Activated CD4-positive, alpha-beta T cell treated with anti-CD3 and anti-CD28 coated beads, Interleukin-2, Interleukin-4, amounts not matched to agents 100 ng/mL and 50 ng/mL, durations not matched to agents 16 hours and 8 hours (primary cell): ENCODE measurements at places on chromosomes 16 and 17.

DNA sequence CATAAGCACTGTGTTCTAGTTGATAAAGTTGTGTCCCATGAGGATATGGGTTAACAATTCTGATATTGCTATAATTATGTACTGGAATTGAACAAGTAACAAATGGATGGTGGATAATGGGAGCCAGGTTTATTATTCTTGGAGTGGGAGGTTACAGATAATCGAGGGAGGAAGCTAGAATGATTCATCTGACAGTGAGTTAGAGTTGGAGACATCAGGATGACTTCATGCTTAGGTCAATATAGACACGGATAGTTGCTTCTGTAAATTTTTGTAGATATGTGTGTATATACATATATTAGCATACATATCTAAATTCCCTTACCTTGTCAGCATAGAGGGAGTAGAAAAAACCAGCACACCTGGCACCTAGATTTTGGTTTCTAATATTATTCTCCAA is 293.4 kb downstream of the SHISA9 start:
- DNase-seq, result no peak

GRCh38 chr17:68289473-68289872 is 1.5 kb downstream of the SLC16A6 start:
- no peak for DNase-seq

DNA sequence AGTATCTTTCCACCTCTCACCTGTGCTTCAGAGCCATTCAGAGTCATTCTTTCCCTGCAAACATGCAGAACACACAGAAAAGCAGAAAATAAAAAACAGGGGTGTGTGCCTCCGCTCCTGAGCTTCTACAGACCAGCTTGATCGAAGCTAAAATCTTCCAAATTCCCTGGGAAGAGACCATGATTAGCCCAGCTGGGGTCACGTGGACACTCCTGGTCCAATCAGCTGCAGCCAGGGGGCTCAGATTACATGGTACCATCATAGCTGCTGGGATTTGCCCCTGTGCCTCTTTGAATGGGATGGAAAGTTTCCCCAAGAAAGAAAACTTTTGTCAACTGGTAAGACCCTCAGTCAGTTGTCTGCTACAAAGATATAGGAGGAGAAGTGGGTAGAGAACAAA is 159.9 kb downstream of the TMEM114 start:
- DNase-seq, result no peak

GRCh38 chr16:87380881-87381280 is 2.7 kb downstream of the FBXO31 start:
- DNase-seq, result peak; percentile 24

DNA sequence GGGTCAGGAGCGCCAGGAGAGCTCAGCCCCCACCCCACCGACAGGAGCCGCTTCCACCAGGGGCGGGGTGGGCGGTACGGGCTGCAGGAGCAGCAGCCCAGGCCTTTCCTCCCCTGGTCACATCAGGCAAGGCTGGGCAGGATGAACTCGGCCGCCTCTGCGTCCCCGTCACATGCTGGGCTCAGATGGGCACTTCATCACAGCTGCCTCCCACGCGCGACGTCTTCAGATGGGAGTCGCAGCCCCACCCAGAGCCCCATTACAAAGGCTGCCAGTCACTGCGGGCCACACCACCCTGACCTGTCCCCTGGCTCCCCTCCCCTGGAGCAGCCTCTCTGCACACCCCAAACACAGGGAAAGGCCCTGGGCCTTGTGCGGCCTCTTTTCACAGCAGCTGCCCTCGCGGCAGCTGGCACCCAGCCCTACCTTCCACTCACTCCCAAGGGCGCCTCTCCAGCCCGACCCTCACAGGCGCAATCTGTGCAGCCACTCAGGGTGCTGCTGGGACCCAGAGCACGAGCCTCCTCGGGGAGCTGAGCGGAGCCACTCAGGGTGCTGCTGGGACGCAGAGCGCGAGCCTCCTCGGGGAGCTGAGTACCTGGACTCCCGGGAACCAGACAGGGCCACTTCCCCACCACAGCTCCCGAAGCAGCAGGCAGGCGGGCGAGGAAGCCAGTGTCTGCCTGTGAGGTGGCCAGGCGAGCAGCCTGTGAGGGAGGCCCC is 4.7 kb downstream of the ZNF598 start:
- DNase-seq, result no peak
